ENCODE measurements at places on chromosomes 12 and 14. TPM values are rescaled to one million over a fixed set of nuclear protein-coding genes. Genes with fewer than 3 reads are reported as not detected.

The SDR9C7 gene
- not detected for total RNA-seq

The CLEC1B gene
- total RNA-seq: not detected

The DLK1 gene
- total RNA-seq: not detected

The RERG gene
- total RNA-seq: not detected

The ANKS1B gene
- 0.34 TPM for total RNA-seq

The C12orf54 gene
- not detected for total RNA-seq

The AMDHD1 gene
- not detected for total RNA-seq

The RAB3IP gene
- 0.58 TPM for total RNA-seq

The PLEKHG7 gene
- not detected for total RNA-seq

The BDKRB2 gene
- 8.7 TPM for total RNA-seq

The ACOT4 gene
- not detected for total RNA-seq

The COCH gene
- not detected for total RNA-seq

The SPRYD4 gene
- 2.5 TPM for total RNA-seq

The FOXN4 gene
- total RNA-seq: not detected

The IL22 gene
- not detected for total RNA-seq

The GDF11 gene
- 16.3 TPM for total RNA-seq

The C12orf50 gene
- total RNA-seq: not detected

The NEUROD4 gene
- total RNA-seq: not detected

The PSME2 gene
- 133 TPM for total RNA-seq

The FGF6 gene
- total RNA-seq: not detected

The DNAJC22 gene
- total RNA-seq: 0.83 TPM

The SLC17A8 gene
- total RNA-seq: not detected

The ESRRB gene
- not detected for total RNA-seq

The GLIPR1L2 gene
- 0.69 TPM for total RNA-seq

The RPGRIP1 gene
- total RNA-seq: not detected

The OASL gene
- total RNA-seq: not detected

The ACRBP gene
- total RNA-seq: not detected
